Tibial nerve (tissue), 4 donors: ENCODE measurements at places on chromosomes 5 and 9.
A peak's percentile ranks its signal among the peaks of the same experiment; 100 is the strongest.

DNA sequence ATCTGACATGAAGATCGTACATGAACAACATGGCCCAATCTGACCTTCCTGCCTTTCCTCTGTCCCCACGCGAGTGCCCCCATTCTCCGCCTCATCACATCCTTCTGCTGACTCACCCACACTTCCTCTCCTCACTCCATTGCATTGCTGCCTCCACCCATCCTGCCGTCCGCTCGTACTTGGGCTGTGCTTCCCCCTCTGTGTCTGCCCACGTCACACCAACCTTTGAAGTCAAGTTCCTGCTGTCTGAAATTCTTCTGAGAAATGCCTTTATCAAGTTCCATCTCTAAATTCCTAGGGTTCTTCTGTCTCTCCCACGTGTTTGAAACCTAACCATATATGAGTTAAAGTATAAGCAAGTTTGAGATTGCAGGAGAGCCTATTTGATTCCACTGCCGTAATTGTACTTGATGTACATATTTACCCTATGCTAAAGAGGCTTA is 18.0 kb upstream of the STARD4 start:
- H3K27me3 ChIP-seq = no peaks in the 10 kb centered on the region
- no peak overlapping the region for H3K27ac ChIP-seq
- no peaks in the 10 kb centered on the region for H3K36me3 ChIP-seq

- H3K4me1 ChIP-seq = no peaks in the 10 kb centered on the region
- H3K4me3 ChIP-seq = no peak overlapping the region
- H3K36me3 ChIP-seq = no peaks in the 10 kb centered on the region
- no peak overlapping the region for H3K27ac ChIP-seq
- no peak for DNase-seq
- H3K27me3 ChIP-seq = no peaks in the 10 kb centered on the region
These were observed 42.4 kb upstream of the SMIM32 start for GRCh38 chr5:136235321-136235720.

DNA sequence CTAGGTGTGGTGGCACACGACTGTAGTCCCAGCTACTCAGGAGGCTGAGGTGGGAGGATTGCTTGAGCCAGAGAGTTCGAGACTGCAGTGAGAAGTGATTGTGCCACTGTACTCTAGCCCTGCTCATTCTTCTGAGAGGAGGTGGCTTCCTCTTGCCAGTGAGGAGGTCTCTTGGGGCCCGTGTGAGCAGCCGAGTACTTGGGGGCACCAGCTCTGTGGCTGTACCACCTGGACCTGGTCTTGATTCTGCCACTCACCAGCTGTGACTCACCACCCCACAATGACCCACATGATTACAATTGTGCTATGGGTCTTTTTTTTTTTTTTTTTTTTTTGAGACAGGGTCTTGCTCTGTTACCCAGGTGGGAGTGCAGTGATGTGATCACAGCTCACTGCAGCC is 18.0 kb upstream of the CRB2 start:
- H3K27ac ChIP-seq = no peak overlapping the region
- no peaks in the 10 kb centered on the region for H3K27me3 ChIP-seq
- DNase-seq = no peak

GRCh38 chr5:174503086-174503460 is 221.3 kb upstream of the MSX2 start:
- DNase-seq = no peak
- no peak overlapping the region for H3K4me3 ChIP-seq
- no peaks in the 10 kb centered on the region for H3K27me3 ChIP-seq
- no peaks in the 10 kb centered on the region for H3K36me3 ChIP-seq

DNA sequence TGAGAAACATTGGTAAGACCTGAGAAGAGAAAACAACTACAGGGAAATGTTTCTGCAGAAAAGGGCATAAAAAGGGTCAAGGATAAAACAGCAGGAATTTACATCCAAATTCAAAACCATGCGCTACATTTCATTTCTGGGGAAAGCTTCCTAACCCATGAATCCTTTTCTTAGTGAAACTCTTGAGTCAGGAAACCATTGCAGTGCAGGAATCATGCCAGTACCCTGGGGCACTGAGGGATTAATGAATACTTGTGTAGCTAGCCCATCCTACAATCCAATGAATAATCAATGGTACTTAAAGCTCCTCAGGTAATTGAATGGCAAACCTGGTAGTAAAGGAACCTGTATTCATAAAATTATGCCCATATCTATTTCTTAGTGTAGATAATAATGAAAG is 580.5 kb downstream of the TLE1 start:
- H3K27me3 ChIP-seq = no peaks in the 10 kb centered on the region
- H3K4me1 ChIP-seq = no peaks in the 10 kb centered on the region
- no peak overlapping the region for H3K27ac ChIP-seq
- no peaks in the 10 kb centered on the region for H3K36me3 ChIP-seq

GRCh38 chr5:133952729-133953567 is 15.5 kb downstream of the C5orf15 start:
- H3K27ac ChIP-seq = peak overlapping the region; percentile 5
- H3K4me3 ChIP-seq = no peak overlapping the region
- H3K36me3 ChIP-seq = peaks cover 38% of the 10 kb centered on the region
- no peaks in the 10 kb centered on the region for H3K27me3 ChIP-seq

- peak overlapping the region; percentile 24 for H3K27ac ChIP-seq
- H3K36me3 ChIP-seq = no peaks in the 10 kb centered on the region
- H3K4me1 ChIP-seq = peaks cover 31% of the 10 kb centered on the region
- no peaks in the 10 kb centered on the region for H3K27me3 ChIP-seq
These were observed 53.0 kb downstream of the CXXC5 start for GRCh38 chr5:139701056-139701741.

DNA sequence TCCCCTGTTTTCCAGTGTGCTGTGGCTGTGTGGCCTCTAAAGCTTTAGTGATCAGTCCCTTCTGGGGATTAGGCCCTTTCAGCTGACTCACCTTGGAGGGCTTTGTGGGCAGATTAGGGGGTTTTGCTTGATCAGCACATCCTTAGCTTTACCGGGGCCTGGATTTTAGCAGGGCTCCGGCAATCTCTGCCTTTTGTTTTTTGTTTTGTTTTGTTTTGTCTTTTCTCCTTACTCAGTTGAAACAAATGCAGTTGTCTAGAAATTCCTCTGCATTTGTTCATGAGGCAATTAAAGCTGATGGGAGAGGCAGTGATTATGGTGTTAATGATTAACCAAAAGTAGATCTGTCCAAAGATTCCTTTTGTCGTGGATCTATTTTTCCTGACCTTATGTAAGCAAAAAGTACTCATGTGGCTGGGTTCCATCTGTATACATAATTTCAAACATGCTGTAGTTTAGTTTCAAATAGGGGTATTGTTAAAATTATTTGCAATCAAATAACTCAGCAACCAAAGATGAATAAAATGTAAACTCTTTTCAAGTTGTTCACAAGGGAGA is 5.2 kb upstream of the TDRD7 start:
- no peaks in the 10 kb centered on the region for H3K4me1 ChIP-seq
- H3K4me3 ChIP-seq = no peak overlapping the region
- H3K27me3 ChIP-seq = peaks cover 7% of the 10 kb centered on the region
- H3K27ac ChIP-seq = no peak overlapping the region
- H3K36me3 ChIP-seq = no peaks in the 10 kb centered on the region

- peak overlapping the region; percentile 20 for H3K27ac ChIP-seq
- peak overlapping the region; percentile 7 for H3K4me3 ChIP-seq
- peaks cover 21% of the 10 kb centered on the region for H3K4me1 ChIP-seq
- H3K36me3 ChIP-seq = no peaks in the 10 kb centered on the region
- H3K27me3 ChIP-seq = no peaks in the 10 kb centered on the region
These were observed 7.4 kb downstream of the MEF2C start for GRCh38 chr5:88875341-88876234.

DNA sequence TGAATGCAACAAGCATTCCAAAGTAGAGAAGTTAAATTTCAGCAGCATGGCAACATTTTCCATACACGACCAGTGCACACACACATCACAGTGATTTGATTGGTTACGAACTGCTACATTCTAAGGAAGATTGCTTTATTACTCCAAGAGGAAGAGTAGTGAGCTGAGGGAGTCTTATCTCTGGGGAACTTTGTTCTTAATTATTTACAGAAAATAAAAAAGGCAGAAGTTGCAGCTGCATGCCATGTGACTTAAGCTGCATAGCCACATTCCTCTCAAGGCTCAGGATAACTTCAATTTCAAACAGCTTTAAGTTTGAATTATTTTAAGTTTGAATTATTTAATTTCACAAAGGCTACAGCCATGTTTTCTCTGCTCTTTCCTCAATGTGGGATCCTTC is 71.6 kb upstream of the HSPB3 start:
- no peaks in the 10 kb centered on the region for H3K27me3 ChIP-seq
- no peak overlapping the region for H3K27ac ChIP-seq
- H3K4me1 ChIP-seq = peaks cover 35% of the 10 kb centered on the region
- no peak for DNase-seq

DNA sequence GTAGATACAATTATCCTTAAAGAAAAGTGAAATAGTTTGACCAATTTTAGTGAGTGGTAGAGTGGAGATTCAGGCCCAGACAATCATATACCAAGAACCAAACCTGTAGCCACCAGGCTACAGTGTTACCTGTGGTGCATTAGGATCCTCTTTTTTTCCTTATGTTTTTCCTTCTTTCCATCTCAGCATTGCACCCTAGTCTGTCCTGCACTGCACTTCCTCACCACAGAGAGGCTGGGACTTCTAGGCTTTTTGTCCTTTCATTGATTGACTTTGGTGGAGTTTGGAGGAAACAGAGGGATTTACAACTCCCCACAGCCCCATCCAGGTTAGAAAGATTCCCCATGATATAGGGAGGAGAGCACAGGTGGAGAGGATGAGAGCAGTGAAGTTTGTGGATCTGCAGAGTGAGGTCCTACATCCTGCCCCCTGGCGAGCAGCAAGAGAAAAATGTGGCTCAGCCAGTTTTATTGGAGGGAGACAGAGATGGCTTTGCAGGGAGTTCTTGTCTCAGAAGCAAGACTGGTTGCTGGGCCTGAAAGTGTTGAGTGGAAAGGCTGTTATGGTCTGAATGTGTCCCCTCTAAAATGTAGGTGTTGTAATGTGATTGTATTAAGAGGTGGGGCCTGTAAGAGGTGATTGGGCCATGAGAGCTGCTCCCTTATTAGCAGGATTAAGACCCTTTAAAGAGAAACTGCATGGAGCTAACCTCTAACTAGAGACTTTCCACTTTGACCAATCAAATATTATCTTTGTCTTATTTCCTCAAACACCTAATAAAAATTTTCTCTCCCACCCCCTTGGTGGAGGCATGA is 36.2 kb downstream of the KIF4B start:
- H3K27me3 ChIP-seq = no peaks in the 10 kb centered on the region
- no peaks in the 10 kb centered on the region for H3K36me3 ChIP-seq
- DNase-seq = no peak
- no peaks in the 10 kb centered on the region for H3K4me1 ChIP-seq
- H3K27ac ChIP-seq = no peak overlapping the region

- H3K4me3 ChIP-seq = no peak overlapping the region
- H3K36me3 ChIP-seq = no peaks in the 10 kb centered on the region
- DNase-seq = no peak
- no peaks in the 10 kb centered on the region for H3K27me3 ChIP-seq
- H3K4me1 ChIP-seq = peaks cover 19% of the 10 kb centered on the region
These were observed 3.3 kb upstream of the DAB2IP start for GRCh38 chr9:121648172-121648571.

- H3K27me3 ChIP-seq = no peaks in the 10 kb centered on the region
- no peaks in the 10 kb centered on the region for H3K4me1 ChIP-seq
- no peak for DNase-seq
- H3K27ac ChIP-seq = no peak overlapping the region
- no peaks in the 10 kb centered on the region for H3K36me3 ChIP-seq
- no peak overlapping the region for H3K4me3 ChIP-seq
These were observed 82.6 kb upstream of the FST start for GRCh38 chr5:53397845-53398244.

DNA sequence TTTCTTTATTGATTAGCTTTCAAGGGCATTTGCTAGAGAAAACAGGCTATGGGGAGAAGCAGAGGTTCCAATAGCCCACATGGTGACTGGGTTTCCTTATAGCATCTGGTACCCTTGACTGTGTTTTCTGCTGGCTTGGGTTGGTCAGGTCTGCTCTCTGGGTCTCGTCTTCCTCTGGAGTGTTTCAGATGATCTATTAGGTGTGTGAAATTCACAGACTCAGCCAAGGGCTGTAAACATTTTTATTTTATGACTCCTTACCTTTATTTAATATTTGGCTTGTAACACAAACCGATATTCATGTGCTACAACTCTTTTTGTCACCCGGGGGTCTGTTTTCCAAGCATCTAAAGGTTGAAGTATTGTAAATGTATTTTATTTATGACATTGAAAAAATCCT is 338.9 kb downstream of the GADD45G start:
- no peak for DNase-seq
- no peaks in the 10 kb centered on the region for H3K36me3 ChIP-seq
- H3K4me1 ChIP-seq = no peaks in the 10 kb centered on the region

GRCh38 chr5:104018299-104018698 is 455.7 kb upstream of the NUDT12 start:
- no peaks in the 10 kb centered on the region for H3K36me3 ChIP-seq
- H3K4me1 ChIP-seq = no peaks in the 10 kb centered on the region
- H3K27ac ChIP-seq = no peak overlapping the region
- no peak overlapping the region for H3K4me3 ChIP-seq

- H3K4me1 ChIP-seq = no peaks in the 10 kb centered on the region
- no peaks in the 10 kb centered on the region for H3K27me3 ChIP-seq
- no peak overlapping the region for H3K4me3 ChIP-seq
- DNase-seq = no peak
- H3K36me3 ChIP-seq = peaks cover 22% of the 10 kb centered on the region
These were observed 7.0 kb downstream of the SH3GLB2 start for GRCh38 chr9:129021091-129021490.

GRCh38 chr5:91976451-91976850 is 593.3 kb upstream of the ARRDC3 start:
- no peak overlapping the region for H3K27ac ChIP-seq
- no peaks in the 10 kb centered on the region for H3K4me1 ChIP-seq
- H3K4me3 ChIP-seq = no peak overlapping the region
- DNase-seq = no peak

- no peaks in the 10 kb centered on the region for H3K4me1 ChIP-seq
- no peak overlapping the region for H3K27ac ChIP-seq
- no peaks in the 10 kb centered on the region for H3K27me3 ChIP-seq
- H3K4me3 ChIP-seq = peak overlapping the region; percentile 22
These were observed 17.6 kb upstream of the UBE2D2 start for GRCh38 chr5:139543423-139543991.

GRCh38 chr5:61734966-61735365 is 402.9 kb downstream of the ZSWIM6 start:
- H3K36me3 ChIP-seq = no peaks in the 10 kb centered on the region
- H3K27ac ChIP-seq = no peak overlapping the region
- no peak for DNase-seq
- peaks cover 33% of the 10 kb centered on the region for H3K4me1 ChIP-seq
- H3K27me3 ChIP-seq = no peaks in the 10 kb centered on the region

- H3K4me3 ChIP-seq = no peak overlapping the region
- no peak overlapping the region for H3K27ac ChIP-seq
- no peak for DNase-seq
- no peaks in the 10 kb centered on the region for H3K36me3 ChIP-seq
These were observed 12.9 kb downstream of the ABCA1 start for GRCh38 chr9:104915049-104915448.

DNA sequence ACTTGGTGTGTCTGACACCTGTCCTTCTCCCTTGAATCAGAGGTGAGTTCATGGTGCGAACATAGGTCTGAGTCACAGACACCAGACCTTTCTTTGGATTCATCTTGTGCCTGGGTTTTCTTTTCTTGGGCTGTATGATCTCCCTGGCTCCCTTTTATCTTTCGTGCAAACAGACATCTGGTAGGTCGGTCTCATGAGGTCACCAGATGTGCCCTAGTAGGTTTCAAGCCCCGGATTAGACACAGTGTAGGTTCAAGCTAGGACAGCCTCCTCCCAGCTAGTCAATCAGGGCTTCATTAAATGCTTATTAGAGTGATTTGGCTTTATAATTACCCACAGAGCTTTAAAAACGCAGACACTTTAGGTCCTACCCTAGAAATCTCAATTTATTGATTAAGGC is 106.0 kb upstream of the MYO10 start:
- H3K27ac ChIP-seq = no peak overlapping the region
- no peaks in the 10 kb centered on the region for H3K36me3 ChIP-seq
- H3K27me3 ChIP-seq = no peaks in the 10 kb centered on the region
- no peaks in the 10 kb centered on the region for H3K4me1 ChIP-seq
- no peak overlapping the region for H3K4me3 ChIP-seq
- DNase-seq = no peak
